ENCODE measurements at places on chromosomes 5 and 9.
A peak's percentile ranks its signal among the peaks of the same experiment; 100 is the strongest.

GRCh38 chr9:101705135-101705661 lies 33.2 kb downstream of the GRIN3A start:
- peak; percentile 89 for DNase-seq

- no peak for DNase-seq
These were observed 164.9 kb upstream of the TUT7 start for GRCh38 chr9:86519066-86519615.

- peak; percentile 86 for DNase-seq
These were observed 79.6 kb downstream of the PDE4D start for GRCh38 chr5:59813761-59814536.

- peak; percentile 77 for DNase-seq
These were observed 8.7 kb upstream of the NDUFB6 start for GRCh38 chr9:32581512-32582143.

DNA sequence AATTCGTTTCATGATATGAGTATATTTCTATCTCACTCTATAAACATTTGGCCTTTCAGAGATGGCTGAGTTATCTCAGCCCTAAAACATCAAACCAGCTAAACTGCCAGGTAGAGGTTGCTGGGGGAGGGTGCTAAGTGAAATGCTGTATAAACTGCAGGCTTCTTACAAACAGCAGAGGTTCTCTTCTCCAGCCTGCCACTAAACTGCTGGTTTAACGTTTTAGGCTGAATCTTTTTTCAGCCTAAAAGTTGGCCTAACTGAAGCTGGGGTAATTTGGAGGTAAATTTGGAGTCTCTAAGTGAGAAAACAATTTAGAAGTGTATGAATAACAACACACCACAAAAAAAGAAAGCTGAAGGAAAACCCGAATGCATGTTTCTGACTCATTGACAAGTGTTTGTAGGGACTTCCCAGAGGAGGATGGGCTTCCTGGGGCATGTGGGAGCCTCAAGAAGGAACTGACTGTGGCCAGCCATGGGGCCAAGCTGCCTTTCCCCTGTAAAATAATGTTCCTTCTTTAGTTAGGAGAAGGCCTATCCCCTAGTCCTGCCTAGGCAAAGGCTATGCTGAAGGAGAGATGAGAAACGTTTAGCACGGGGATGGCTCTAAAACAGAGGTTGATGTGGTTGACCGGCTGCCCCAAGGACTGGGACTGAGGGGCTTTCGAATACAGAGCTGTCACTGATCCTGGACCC lies 44.3 kb downstream of the SLC28A3 start:
- no peak for DNase-seq

- peak; percentile 71 for DNase-seq
These were observed 427 bp downstream of the SERINC5 start for GRCh38 chr5:80255431-80255810.

DNA sequence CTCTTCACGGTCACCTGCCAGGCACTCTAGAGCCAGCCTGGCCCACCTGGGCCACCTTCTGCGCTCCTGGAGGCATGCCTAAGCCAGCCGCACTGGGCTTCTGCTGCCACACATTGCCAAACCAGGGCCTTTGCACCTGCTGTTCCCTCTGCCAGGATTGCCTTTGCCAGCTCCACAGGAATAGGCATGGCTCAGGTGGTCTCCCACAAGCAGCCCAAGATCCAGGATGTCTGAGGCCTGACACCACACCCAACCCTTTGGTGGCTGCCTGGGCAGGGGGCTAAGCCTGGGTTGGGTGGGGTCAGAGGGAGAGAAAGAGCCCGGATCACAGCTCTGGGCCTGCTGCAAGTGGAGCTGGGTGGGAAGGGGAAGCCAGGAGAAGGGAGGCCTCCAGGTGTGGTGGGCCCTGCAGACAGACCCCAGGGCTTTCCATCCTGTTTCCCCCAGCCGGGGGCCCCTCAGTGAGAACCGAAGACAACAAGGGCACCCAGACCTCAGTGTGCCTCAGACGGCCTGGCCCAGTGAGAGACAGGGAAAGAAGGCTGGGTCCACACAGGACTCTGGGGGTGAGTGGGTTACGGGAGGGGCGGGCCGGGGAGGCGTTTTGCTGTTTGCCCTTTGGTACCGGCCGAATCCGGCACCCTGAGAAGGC lies 672 bp upstream of the SUSD3 start:
- DNase-seq: no peak

- DNase-seq: no peak
These were observed 23.6 kb downstream of the STC2 start for GRCh38 chr5:173304591-173304988.

DNA sequence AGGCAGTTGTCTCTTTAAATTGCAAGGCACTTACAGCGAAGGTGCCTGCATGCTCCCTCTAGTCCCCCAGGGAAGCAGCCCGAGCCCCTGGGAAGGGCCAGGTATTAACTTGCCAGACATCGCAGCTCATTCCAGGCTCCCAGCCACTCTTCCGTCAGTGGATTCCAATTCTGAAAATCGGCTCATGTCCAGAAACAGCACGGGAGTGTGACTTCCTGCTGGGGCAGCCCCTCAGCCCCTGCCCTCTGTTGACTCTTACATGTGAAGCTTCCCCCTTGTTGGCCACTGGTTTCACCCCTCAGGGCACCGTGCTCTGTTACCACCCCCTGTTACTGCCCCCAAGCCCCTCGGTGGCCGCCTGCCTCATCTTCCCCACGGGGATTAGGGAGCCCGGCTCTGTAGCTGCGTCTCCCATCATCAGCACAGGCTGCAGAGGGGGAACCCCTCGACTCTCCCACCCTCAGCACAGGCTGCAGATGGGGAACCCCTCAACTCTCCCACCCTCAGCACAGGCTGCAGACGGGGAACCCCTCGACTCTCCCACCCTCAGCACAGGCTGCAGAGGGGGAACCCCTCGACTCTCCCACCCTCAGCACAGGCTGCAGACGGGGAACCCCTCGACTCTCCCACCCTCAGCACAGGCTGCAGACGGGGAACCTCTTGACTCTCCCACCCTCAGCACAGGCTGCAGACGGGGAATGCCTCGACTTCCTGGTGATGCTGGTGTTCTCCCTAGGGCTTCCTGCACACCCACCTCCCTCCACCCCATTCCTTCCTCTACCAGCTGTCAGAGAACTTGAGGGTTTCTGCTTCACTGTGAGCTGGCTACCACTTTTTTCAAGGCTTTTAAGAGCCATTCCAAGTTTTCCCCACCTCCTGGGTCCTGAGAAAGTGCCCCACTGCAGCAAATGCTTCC lies 11.1 kb upstream of the CACNA1B start:
- DNase-seq: no peak

GRCh38 chr5:77632526-77633206 lies 5.8 kb downstream of the OTP start:
- no peak for DNase-seq

- no peak for DNase-seq
These were observed 9.7 kb downstream of the MPDZ start for GRCh38 chr9:13269589-13270452.

DNA sequence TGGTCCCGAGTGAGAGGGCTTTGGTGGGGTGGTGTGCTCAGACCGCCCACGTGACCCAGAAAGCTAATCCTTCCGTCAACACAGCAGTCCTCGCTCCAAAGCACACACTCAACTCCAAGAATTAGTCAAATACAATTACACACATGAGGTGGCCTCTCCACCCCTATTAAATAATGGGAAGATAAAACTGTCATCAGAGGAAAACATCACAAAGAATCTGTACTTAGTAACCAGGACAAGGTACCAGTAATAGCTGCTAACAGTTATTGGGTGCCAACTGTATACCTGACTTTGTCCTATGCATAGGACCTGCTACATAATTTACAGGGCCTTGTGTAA lies 222.8 kb downstream of the HSPA4 start:
- DNase-seq: no peak

GRCh38 chr5:128081111-128081851 lies 2.3 kb upstream of the SLC12A2 start:
- DNase-seq: no peak

DNA sequence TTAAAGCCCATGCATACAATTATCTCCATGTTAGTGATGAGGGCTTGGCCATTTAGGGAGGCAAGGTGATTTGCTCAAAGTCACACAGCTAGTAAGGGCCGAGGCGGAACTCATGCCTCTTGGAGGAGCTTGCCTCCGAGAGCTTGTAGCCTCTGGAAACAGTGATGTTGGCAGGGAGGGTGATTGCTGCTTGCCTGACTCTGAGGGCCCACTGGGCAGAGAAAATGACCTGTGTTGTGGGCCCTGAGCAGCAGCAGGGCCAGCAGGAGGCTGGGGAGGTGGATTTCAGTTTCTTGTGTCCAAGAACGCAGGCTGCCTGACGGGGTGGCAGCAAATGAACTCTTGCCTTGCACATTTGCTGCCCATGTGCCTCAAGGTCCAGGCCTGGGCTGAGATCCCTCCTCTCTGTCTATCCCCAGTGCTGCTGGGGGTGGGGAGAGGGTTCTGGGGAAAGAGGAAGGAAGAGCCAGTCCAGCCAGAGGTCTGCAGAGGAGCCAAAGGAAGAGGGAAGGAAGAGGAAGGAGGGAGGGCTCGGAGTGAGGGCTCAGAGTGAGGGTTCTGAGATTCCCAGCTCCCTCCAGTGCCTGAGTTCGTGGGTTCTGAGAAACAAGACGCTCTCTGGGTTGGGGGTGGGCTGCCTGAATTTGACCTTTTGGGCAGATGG lies 16.2 kb upstream of the PTGS1 start:
- DNase-seq: no peak

GRCh38 chr5:91245074-91245452 lies 138.1 kb downstream of the ARRDC3 start:
- no peak for DNase-seq

- no peak for DNase-seq
These were observed 20.3 kb downstream of the SLC36A3 start for GRCh38 chr5:151283120-151283825.

DNA sequence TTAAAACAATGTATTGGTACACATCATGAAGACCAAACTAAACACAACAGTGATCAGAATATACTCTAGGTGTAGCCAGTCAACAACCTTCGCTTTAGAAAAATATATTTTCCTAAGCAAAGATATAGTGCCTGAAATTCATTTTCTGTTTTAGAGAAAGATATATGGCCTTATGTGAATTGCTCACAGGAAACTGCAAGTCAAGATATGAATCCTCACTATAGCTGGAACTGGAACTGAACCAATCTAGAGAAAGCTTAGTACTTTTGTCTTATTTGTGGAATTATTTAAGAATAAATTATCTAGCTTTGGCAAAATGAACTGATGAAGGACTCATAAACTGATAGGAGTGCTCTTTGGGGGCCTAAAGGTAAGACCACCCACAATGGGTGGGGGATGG lies 27.3 kb downstream of the GZMK start:
- DNase-seq: peak; percentile 51

DNA sequence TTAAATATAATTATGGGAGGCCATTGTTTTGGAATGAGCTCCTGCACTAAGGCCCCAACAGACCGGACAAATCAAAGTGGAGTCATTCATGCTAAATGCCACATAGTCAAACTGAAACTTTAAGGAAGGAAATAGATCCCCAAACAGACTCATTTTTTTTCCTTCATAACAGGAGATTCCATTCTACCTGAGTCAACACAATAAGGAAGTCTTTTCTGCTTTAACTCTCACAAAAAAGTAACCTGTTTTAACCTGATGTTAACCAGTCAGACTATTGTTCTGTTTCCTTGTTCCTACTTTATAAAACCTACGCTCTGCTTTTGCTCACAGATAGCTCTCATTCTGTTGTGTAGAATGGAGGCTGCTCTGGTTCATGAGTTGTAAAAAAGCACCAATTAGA lies 234.9 kb downstream of the YTHDC2 start:
- no peak for DNase-seq

- DNase-seq: peak; percentile 58
These were observed 55.3 kb downstream of the ZNF366 start for GRCh38 chr5:72451741-72452505.

GRCh38 chr5:13359344-13359743 lies 585.1 kb downstream of the DNAH5 start:
- no peak for DNase-seq

DNA sequence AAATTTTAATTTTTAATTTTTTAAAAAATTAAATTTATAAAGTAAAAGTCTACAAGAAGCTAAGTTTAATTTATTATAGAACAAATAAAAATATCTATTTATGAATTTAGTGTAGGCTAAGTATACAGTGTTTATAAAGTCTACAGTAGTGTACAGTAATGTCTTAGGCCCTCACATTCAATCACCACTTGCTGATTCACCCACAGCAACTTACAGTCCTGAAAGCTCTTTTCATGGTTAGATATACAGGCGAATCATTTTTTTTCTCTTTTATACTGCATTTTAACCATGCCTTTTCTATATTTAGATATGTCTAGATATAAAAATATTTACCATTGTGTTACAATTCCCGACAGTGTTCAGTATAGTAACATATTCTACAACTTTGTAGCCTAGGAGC lies 55.9 kb downstream of the PCSK1 start:
- DNase-seq: no peak

DNA sequence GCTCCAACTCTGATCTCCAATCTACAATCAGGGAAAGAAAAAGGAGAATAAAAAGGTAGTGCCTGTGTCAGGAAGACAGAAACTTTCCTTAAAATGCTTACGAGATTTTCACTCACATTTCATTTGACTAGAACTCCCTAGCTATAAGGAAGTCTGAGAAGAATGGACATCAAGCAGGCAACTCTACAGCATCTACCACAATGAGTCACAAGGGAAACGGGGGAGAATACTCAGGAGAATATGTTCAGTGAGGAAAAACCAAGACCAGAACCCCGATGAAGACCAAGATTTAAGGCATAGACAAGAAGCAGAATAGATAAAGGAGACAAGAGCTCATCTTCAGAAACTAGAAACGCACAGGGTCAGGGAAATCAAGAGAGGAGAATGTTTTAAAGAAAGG lies 9.0 kb upstream of the SETD9 start:
- DNase-seq: peak; percentile 25

DNA sequence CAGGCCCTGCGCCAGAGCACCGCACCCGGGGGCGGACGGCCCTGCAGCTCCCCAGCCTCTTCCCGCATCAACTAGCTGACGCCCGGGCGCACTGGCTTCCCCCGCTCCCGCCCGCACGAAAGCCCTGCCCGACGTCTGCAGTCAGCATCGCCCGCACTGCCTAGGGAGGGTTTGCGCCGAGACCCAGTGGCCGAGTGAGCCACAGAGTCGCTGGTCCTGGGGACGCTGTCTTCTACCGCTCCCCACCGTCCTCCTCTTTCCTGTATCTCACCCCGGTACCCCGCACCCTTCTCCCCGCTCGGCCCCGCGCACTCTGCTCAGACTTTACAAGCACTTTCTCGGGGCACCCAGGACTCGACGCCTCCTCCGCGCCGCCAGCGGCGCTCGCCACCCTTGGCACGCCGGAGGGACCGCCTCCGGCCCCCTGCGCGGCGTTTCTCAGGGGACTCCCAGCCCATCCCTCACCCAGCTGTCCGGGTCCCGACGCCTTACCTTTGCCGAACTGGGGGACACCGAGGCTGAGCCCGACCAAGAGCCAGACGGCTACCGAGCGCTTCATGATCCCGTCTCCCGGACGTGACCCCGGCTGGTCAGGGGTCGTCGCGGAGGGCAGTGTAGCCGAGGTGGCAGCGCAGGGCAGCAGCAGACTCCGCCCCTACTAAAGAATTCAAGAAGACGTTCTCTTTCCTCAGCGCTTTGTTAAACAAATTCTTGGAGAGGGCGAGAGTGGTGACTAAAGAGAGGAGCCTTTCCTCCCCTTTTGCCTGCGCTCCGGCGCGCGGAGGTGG lies 670 bp downstream of the EDIL3 start:
- DNase-seq: peak; percentile 30

Data from hematopoietic multipotent progenitor cell treated with erythropoietin and hydrocortisone succinate and interleukin-3 and kit ligand, for 4 days (in vitro differentiated cells).